H9 (cell line): ENCODE measurements at places on chromosomes 5 and 9.
A peak's percentile ranks its signal among the peaks of the same experiment; 100 is the strongest.

GRCh38 chr9:8715788-8716187, 916.2 kb upstream of the DMAC1 start:
- no peak for DNase-seq

DNA sequence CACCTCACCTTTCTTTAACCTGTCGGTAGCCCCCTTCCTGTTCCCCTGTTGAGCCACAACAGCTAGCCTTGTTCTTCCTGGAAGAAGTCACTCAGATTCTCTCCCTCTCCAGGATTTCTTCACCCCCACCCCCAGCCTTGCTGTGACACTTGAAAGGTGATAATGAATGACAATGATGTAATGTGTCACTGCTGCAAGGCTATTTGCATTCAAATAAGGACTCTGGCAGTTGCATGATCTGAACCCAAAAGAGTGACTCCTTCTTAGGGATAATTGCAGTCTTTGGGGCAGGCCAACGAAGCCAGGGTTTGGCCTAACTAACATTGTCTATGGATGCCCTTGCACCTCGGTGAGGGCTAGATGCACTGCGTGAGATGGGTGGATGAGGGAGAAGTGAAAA, 154.4 kb upstream of the CLINT1 start:
- DNase-seq, result peak; percentile 74

DNA sequence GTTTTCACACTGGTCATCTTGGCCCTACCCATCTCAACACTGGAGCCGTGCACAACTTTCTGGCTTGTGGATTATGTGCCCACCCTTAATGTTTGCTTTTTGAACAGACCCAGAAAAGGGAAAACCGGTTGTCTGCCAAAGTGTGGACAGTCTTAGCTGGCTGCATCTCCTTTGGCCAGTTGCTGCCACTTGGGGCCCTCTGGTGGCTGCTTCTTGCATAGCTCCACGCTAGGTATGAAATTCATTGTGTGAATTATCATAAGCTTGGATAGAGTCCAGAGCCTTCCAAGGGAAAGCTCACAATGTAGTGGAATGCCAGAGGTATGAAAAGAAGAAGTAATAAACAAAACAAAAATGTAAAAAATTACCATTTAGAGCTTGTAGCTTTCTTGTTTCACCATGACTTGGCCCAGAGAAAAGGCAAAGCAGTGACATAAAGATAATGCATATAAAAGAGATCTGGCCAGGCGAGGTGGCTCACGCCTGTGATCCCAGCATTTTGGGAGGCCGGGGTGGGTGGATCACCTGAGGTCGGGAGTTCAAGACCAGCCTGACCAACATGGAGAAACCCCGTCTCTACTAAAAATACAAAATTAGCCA, 12.5 kb upstream of the SLC36A3 start:
- DNase-seq, result peak; percentile 64

GRCh38 chr5:116671211-116671736, 96.7 kb upstream of the SEMA6A start:
- no peak for DNase-seq

DNA sequence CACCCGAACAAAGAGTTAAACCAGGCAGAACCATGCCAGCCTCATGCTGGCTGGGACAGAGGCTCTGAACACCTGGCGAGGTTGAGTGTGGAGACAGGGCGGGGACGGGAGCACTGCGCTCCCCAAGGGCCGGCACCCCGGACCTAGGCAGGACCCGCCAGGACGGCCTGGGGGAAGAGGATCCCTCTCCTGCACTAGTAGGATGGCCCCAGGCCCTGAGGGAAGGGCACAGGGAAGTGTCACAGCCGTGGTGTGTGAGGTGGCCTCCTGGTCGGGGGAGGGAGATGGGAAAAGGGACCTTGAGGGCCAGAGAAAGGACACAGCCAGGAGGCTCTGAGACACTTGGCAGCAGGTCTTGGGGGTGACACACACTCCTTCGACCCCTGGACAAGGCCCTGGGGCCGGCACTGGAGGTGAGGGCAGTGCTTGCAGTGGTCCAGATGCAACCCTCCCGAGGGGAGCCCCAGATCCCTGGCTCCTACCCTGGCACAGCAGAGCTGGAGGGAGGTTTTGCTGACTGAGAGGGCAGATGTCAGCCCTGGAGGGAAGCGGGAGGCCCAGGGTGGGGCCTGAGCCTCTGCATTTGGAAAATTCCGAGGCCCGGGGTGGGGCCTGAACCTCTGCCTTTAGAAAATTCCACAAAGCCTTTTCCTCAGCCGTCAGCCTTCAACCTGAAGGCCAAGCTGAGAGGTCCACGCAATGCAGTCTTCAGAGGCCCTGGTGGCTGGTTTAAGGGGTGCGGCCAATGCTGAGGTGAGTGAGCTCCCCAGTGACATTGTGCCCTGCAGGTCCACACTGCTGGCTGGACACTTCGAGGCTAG, 24.8 kb upstream of the TERT start:
- DNase-seq, result peak; percentile 21

DNA sequence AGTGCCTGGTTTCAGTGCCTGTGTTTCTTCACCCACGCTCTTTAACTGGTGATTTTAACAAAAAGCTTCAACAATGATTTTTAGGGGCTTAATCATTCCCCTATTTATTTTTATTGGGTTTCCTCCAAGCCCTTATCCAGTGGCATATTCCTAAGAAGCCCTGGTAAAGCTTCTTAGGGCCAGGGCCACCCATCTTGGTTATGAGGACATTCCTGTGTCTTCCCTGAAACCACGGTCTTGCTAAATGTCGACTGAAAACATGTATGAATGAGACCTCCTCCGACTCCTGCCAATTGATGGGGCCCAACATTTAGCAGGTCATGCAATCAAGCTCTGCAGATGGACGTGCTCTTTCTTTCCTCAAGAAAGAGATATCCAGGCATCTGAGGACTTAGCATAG, 13.7 kb upstream of the CARTPT start:
- no peak for DNase-seq

GRCh38 chr9:131214286-131214856, 61.9 kb downstream of the FAM78A start:
- no peak for DNase-seq

- no peak for DNase-seq
These were observed 403.9 kb downstream of the CDH18 start for GRCh38 chr5:19584131-19584530.

DNA sequence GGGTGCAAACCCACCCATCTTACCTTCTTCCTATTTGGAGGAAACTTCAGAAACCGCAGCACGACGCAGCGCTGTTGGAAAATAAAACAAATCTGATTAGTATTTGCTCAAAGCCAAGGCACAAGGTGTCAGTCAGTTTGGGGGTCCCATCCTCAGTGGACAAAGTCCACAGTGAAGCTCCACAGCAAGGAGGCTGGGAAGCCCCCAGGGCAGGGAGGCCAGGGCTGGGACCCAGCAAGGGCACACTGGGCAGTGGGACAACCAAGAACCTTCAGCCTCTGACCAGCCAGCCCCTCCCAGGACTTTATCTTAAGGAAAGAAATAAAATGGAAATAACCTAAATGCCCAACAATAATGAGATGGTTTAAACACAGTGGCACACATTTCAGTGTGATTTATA, 11.3 kb downstream of the IPPK start:
- DNase-seq, result no peak

GRCh38 chr5:116672203-116672602, 97.6 kb upstream of the SEMA6A start:
- DNase-seq, result no peak

- DNase-seq, result no peak
These were observed 45.1 kb downstream of the C9orf50 start for GRCh38 chr9:129575818-129576217.

GRCh38 chr9:33445389-33446239, 1.8 kb downstream of the AQP3 start:
- no peak for DNase-seq
